ENCODE measurements at places on chromosomes 3 and 15.

- no peak for DNase-seq
Observed at GRCh38 chr15:76584868-76585575, 248.4 kb downstream of the ISL2 start.

DNA sequence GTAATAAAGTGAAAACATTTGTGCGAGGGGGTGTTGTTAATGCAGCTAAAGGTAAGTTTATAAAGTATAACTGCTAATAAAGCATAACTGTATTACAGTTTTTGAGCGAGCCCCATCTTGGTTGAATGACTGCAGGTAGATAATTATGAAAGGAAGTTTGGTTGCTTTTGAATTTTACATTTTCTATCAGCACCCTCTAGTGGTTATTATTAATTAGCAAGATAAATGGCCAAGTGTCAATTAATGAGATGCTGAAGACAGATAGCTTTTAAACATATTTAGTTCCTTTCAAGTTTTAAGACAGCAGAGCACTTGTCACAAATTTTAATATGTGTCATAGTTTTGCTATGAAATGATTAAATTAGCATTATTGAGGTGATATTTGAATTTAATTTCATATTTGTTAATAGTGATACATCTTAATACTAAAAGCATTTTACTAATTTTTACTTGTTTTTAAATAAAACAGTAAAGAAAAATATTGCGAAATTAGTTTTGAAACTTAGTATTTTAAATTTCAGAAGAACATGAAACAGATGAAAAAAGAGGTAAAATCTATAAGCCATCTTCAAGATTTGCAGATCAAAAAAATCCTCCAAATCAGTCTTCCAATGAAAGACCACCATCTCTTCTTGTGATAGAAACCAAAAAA lies 15.1 kb downstream of the U2SURP start:
- no peak for DNase-seq

- DNase-seq = no peak
Observed at GRCh38 chr3:47605652-47606051, 27.0 kb upstream of the CSPG5 start.

DNA sequence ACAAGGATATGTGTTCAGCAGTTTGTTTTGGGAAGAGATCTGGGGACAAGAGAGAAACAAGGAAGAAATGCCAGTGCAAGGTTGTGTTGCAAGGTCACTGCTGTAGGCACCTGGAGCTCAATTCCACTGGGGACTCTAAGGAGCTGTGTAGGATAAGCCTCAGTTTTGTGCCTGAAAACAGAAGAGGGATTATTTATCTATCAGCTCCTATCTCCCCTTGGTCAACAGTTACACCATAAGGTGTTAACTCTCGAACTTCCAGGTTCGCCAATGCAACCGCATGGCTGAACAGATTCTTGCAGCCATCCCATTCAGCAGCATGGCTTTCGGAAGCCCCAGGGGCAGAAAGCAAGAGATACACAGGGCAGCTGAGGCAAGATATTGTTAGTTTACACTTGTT lies 41.6 kb upstream of the CNOT10 start:
- DNase-seq = no peak

DNA sequence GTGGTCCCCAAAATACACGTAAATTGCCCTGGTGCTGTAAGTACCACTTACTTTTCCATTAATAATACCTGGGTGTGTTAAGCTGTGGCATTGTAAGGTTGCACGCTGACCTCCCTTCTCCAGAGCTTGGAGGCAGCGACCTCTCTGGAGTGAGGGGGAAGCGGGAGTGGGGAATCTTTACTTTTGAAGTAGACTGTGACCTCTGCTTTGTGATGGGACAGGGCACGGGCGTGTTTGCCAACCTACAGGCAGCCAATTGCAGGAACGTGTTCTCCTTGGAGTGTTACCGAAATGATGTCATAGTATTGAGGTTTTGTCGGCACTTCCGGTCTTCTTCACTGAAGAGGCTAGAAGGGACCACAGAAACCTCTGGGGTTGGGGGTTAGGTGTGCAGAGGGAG lies 227.3 kb upstream of the C2CD4B start:
- DNase-seq = no peak

DNA sequence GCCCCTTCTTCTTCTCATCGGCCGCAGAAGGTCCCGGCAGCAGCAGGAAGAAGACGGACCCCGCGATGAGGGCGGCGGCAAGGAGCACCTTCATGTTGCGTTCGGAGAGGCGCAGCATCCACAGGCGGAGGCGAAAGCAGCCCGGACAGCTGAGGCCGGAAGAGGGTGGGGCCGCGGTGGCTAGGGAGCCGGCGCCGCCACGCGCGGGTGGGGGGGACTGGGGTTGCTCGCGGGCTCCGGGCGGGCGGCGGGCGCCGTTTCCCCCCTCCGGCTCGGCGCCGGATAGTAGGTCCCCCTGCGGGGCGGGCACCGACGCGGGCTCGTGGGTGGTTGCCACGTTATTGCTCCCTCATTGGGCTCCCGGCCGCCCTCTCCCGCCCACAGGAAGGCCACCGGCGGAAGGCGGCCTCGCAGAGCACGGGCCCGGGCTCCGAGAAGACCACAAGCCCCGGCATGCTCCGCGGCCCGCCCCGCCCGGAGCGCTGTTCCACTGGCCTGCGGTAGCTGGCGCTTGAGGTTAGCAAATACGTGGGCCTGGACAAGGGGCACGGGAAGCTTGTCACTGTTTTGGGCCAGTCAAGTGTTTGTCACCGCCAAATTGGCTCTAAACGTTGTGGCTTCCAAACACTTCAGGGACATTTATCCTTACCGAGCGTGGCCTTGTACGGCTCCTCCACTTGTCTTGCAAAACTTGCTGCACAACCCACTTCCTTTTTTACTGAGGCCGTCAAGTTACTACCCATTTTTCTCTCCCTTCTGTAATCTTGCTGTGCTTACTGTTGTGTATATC lies at the start of gene PPIB:
TSS of gene PPIB (minus strand) at position 154 of the 790 bp plus-strand sequence. CDS start at position 118, 36 bp downstream.
- peak; percentile 93 for DNase-seq

DNA sequence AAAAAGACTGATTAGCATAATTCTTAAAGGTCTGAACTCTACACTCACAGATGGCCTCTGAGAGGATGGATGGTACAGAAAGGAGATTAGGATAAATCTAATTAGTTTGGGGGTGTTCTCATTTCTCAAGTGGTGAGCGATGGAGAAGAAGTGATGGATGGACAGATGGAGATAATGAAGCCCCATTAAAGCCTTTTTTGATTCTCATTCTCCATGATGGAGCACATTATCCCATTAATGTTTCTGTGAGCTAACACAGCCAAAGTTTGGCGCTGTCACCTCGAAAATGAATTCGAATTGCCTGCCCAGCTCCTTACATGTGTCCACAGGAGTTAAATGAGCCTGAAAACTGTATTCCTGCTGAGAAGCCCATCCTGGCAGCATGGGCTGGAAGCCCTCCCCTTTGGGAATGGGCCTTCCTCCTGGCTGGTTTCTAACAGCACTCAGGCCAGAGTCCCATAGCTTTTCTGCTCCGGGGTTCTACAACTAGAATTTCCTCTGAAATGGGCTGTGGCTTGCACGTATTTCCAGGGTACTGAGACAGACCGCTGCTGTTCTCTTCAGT lies 726.0 kb upstream of the CFAP20DC start:
- DNase-seq = no peak

- DNase-seq = no peak
Observed at GRCh38 chr3:30112902-30113484, 493.4 kb upstream of the TGFBR2 start.

DNA sequence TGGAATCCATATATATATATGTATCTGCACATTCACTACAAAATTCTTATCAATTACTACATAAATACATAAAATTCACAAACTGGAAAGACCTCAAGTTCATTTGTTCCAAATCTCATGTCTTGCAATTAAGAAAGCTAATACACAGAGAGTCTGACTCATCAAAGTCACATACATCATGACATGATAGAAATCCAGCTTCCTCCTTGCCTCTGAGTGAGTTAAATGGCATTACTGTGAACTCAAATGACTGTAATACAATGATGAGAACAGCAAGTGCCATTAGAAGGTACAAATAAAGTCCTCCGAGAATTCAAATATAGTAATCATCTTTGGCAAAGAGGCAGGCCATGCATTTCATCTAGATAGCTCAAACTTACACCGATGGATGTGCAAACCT lies 55.1 kb upstream of the AGTR1 start:
- no peak for DNase-seq

DNA sequence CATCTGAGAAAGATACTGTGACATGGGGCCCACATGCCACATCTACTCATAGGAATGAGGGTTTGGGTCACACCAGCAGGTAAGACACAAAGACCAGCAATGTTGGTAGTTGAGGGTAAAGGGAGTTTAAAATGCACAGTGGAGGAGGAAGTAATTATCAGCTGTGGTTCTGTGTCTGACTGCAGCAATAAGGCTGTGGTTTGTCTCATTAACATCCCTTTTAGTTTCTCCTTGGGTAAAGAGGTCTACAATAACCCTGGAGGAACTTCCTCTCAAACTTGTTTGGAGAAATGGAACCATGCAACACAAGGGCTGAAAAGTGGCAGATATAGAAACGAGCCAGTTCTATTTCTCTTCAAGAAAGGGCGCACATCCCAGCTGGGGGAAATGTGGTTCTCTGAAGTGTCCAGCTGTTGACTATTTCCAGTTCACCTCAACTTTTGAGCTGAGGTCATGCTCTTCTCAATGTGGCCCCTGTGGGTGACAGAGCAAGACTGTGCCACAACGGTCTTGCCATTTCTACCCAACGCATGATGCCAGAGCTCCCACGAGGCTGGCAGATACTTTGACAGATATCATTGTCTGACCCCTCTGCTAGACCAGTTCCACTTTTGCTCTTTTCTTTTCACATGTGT lies 234.3 kb downstream of the SQOR start:
- DNase-seq = no peak

DNA sequence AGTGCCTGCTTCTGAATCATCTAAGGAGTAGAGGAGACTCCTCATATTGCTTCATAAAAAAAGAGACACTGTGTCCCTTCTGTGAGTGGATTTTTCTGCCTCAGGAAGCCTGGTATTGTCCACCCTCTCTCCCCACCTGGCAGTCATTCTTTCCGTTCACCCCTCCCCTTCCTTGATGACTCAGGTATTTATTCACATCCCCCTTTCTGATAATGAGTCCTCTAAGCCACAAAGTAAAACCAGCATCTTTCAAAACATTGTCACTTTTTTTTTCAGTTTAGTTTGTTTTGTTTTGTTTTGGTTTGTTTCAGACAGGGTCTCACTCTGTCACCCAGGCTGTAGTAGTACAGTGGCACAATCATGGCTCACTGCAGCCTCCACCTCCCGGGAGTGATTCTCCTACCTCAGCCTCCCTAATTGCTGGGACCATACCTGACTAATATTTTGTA lies 65.2 kb upstream of the UBE2E1 start:
- DNase-seq = peak; percentile 29

GRCh38 chr15:43771816-43772215 lies 5.0 kb downstream of the ELL3 start:
- DNase-seq = no peak

DNA sequence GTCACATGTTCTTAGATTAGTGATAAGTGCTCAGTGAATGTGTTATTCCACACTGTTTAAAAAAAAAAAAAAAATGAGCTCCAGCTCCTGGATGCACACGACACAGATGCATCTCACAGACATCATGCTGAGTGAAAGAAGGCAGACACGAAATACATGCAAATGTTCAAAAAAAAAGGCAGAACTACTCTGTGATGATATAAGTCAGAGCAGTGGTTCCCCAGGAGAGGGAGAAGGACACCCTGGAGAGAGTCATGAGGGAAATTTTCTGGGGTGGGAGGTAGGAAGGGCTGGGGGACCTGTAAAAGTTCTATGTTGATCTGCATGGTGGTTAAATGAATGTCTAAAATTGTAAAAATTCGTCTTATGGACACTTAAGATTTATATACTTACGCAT lies 4.3 kb downstream of the CSRNP1 start:
- DNase-seq = no peak

DNA sequence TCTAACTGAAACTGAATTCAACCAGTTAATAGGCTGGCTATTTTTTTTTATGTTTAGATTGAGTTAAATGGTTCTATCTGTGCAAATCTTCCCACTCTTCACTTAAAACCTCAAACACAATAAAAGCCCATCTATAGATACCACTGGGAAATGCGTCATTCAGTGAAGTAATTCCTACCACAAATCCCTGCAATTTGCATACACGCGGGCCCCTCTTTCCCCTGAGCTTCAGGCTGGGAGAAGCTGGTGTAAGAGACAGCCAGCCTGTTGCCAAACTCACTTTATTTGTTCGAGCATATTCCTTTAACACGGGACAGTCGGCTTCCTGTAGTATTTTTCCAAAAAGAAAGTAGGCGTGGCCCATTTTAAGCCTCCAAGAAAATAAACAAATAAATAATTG lies 26.0 kb upstream of the MCTP2 start:
- DNase-seq = no peak

DNA sequence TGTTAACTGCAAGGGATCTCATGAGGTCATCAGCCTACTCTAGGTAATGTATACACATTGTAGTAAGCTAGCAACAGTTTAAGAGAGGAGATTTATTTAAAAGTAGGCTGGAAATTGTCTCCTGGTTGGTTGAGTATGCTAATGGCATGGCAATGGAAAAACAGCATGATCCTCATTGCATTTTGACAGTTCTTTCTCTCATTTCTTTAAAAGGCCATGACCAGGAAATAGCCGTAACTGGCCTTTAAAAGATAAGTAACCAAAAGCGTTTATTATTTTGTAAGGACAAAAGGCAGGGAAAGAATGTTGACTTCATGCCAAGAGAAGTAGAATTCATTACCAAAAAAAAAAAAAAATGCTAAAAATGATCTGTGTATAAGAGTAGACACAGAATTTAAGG lies 310.3 kb downstream of the FGF12 start:
- DNase-seq = no peak

- no peak for DNase-seq
Observed at GRCh38 chr3:133303430-133303829, 96.4 kb upstream of the BFSP2 start.

DNA sequence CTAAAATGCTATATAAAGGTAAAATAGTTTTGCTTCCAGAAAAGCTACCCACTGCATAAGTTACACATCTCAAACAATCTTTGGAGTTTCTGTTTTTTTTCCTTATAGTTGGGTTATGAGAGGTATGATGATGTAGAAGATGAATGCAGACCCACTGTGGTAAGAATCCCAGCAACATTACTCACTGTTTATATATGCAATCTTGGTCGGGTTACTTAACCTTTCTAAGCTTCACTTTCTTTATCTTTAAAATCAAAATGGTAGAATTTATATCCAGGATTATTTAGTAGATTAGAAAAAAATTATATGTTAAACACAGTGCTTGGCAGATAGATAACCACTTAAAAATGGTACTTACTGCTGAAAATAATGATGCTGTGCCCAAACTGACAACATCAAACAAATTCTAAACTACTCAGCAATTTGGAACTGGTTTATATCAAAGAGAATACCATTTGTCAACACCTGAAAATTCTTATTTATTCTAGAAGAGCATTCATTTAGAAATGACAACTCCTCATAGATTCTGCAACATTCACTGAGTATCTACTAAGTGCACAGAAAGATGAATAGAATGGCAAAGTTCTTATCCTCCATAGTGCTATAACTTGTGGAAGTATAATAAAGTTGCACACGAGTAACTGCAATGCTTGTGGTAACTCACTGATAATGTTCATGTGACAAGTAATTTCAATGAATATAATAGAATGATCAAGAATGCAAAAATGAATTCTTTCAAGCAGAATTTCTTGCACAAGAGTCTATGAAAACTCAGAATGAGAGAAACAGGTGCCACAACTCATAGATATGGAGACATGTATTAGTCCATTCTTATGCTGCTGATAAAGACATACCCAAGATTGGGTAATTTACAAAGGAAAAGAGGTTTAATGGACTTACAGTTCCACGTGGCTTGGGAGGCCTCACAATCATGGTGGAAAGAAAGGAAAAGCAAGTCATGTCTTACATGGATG lies 129.0 kb upstream of the SLC7A14 start:
- DNase-seq = no peak
